ENCODE measurements at places on chromosomes 4 and X.

- DNase-seq: no peak
Observed at GRCh38 chr4:137541876-137542646, 9.8 kb upstream of the PCDH18 start.

DNA sequence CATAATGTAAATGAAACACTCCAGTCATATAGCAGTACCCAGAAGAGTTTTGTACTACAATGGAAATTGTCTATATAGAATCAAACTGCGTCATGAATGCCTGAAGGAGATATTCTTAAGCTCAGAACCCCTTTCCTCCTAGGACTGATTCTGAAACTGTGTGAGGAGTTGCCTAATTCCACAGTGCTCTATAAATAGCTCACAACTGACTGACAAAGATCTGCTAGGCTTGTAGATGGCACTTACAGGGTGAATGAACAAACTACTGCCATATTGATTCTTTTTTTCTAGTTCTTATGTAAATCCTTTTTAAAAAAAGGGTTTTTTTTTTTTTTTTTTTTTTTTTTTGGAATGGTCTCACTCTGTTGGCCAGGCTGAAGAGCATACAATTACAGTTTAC, 30.1 kb upstream of the UGT2B17 start:
- no peak for DNase-seq

GRCh38 chr4:13182133-13182532, 302.0 kb downstream of the RAB28 start:
- DNase-seq: no peak

- no peak for DNase-seq
Observed at GRCh38 chr4:8009710-8010511, 70.2 kb upstream of the AFAP1 start.
